Activated CD8-positive, alpha-beta memory T cell treated with anti-CD3 and anti-CD28 coated beads, Interleukin-2, amount 50 U/mL, for 4 hours (primary cell): ENCODE measurements at places on chromosomes 12 and 14.
A peak's percentile ranks its signal among the peaks of the same experiment; 100 is the strongest.

DNA sequence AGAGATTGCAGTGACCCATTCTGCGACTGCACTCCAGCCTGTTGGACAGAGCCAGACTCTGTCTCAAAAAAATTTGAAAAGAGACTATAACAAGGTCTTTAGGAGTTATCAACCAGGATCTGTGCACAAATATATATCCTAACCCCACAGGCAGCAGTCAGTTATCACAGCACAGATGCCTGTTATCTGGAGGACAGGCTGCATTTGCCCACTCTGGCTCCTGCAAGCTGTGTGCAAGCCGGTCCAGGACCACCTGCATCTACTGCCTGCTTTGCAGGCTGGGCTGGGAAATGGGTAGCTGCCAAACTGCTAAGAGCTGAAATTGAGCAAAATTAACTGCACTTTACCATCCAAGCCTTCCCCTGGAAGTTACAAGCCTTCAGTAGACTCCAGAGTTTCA, 21.4 kb upstream of the RCOR1 start:
- DNase-seq, result no peak

GRCh38 chr12:5593086-5593485, 161.2 kb downstream of the NTF3 start:
- DNase-seq, result no peak

DNA sequence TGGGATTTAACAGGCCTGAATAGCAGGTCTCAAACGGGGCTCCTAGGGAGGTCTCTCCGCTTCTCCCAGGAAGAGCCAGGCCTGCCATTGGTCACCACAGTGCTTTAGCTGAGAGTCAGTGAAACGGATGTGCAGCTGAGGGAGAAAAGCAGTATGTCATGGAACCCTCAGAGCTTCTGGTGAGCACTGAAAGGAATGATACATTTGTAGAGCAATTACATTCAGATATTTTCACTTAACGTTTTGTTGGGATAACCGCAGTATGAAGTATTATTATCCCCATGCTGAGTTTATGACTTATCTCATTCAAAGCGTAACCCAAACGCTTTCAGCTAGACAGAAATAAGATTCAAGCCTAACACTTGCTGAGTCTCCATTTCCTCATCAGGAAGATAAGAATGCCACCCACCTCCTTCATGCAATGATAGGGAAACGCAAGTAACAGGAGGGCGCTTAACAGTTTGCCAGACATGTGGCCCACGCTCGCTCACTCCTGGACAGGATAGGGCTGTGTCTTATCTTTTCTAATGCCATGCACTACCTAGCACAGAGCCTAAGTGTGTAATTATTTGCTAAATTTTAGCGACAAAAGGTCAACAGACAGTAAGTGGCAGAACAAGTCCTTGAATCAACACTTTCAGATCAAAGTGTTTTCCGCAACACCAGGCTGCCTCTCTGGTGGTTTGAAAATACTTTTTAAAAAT, 28.2 kb downstream of the DAD1 start:
- DNase-seq, result no peak

DNA sequence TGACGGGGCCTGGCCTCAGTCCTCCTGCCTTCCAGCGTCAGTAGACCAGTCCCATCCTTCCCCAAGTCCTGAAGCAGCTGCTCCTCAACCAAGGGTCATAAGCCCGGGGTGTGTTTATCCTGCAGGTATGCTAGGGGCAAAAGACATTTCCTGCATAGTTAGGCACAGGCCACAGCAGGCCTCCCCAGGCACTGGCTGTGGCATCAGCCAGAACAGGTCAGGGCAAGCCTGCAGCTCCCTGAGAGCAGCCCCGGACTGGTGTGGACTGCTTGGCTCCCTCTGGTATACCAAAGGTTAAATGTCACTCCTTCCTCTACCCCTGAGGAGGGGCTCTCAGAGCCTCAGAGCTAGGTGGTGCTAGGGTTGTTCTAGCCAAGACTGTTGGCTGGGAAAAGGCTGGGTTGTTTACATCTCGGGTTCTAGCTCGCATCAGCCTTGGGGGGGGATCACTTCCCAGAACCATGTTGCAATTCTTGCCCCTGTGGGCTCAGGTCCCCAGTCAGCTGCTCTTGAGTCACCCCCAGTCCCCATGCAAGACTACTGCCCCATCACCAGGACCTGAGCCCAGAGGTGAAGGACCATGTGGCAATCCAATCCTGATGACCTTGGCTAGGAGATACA, 2.9 kb downstream of the MMP14 start:
- no peak for DNase-seq

DNA sequence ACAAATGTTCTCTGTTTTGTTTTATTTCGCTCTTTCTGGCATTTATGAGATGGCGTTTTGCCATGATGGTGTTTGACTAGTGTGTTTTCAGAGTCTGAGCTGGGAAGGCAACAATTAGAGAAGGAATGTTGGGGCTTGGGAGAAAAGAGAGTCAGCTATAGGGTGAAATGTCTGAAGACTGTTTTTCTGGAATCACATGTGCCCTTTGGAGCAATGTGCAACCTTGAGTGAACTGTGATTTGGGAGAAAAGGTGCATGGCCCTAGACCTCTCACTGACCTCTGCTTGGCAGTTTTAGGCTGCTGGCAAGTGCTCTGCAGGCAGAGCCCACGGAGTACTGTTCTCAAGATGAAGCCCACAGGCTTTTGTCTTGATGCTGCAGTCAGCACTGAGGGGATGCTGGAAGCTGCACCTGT, 379.9 kb upstream of the PDE3A start:
- DNase-seq, result no peak

DNA sequence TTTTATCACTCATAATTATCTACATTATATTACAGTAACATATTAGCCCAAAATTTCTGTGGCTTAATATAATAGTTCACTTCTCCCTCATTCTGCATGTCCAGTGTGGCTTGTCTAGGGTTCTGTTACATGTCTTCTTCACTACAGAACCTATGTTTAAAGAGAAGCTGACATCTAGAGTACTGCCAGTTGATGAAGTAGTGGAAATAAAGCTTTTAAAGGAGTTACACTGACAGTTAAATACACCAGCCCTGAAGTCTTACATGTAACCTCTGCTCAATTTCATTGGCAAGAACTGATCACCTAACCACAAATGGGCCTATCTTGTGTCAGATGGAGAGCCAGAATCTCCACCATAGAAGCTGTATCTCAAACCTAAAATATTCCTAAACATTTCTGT, 32.9 kb downstream of the RPS6KA5 start:
- DNase-seq, result no peak

GRCh38 chr12:101302741-101303140, 22.8 kb downstream of the UTP20 start:
- no peak for DNase-seq

DNA sequence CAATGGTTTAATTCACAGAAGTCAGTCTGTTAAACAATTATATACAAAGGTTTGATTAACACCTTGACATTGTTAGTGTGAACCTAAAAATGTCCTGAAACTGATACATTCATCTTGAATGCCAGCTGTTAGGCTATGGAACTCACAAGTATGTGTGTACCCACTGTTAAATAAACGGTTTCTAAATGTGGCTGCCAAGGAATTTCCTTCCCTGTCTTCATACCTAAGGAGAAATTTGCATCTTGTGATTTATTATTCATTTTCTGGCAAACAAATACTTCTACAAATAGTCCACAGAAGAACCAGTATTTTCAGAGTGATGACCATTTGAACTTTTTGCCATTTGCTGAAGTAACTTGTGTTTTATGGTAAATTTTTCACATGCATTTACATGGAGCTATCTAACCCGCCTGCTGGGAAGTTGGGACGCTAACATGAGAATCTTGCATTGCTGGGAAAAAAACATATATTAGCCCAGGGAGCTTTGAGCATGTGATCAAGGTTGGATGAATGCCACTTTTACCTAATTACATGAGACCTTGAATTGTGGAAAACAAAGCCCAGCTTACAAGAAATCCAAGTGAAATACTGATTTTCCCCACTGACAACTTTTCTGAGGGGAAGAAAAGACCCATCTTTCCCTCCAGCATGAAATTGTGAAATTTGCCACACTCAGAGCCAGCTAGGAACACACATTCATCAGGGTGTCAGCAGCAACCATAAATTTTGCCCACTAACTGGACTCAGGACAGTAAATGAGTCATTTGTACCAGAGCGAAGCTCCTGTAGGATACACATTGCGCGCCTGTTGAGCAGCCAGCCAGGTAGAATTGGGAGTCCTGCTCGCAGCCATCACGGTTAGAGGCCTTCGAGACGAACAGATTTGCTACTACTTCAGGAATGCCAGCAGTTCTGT, 118.0 kb downstream of the KICS2 start:
- no peak for DNase-seq

DNA sequence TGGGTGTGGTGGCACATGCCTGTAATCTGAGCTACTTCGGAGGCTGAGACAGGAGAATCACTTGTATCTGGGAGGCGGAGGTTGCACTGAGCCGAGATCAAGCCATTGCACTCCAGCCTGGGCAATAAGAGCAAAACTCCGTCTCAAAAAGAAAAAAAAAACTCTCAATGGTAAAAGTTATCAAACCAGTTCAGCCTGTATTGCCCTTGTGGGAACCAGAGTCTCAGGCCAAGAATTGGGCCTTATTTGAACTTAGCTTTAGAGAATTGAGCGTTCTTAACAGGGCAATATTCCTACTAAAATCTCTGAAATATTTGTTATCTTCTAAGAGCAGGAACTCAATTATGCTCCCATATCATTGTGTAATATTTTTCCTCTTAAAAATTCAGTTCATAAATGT, 7.7 kb upstream of the MDM2 start:
- DNase-seq, result no peak

- DNase-seq, result no peak
Observed at GRCh38 chr14:65745396-65746190, 333.1 kb downstream of the FUT8 start.

- no peak for DNase-seq
Observed at GRCh38 chr14:53807542-53807941, 149.1 kb downstream of the BMP4 start.

DNA sequence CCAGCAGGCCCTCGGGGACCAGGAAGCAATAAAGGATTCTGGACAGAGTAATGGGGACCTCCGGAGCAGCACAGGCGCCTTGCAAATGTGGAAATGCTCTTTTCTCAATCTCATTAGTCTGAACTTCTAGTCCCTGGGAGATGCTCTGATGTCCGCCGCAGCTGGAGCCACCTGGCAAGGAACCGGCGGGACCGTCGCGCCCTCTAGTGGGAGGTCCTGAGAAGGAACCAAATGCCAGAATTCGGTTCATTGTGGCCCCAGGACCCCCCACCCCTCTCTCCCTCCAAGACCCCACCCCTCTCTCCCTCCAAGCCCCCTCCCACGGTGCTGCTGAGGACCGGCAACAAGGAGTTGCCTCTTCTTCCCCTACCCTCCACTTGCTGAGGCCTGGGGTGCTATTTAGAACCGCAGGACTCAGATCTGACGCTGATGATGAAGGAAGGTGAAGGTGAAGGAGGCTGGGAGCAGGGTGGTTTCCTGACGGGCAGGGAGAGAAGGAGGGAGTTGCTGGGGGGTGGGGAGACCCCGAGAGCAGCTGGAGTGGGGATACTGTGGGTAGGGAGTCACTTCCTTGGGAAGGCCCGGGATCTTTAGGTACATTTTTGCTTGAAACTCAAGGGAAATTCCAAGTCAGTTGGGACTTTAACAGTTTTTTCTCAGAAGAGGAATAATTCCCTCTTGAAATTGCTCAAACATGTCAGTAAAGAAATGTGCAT, 42.5 kb downstream of the SMIM41 start:
- peak; percentile 63 for DNase-seq

GRCh38 chr12:77062846-77063461, 2.4 kb downstream of the E2F7 start:
- DNase-seq, result no peak

GRCh38 chr12:110658878-110659277, 30.0 kb downstream of the HVCN1 start:
- no peak for DNase-seq

- DNase-seq, result no peak
Observed at GRCh38 chr12:78241446-78241845, 410.8 kb downstream of the NAV3 start.

DNA sequence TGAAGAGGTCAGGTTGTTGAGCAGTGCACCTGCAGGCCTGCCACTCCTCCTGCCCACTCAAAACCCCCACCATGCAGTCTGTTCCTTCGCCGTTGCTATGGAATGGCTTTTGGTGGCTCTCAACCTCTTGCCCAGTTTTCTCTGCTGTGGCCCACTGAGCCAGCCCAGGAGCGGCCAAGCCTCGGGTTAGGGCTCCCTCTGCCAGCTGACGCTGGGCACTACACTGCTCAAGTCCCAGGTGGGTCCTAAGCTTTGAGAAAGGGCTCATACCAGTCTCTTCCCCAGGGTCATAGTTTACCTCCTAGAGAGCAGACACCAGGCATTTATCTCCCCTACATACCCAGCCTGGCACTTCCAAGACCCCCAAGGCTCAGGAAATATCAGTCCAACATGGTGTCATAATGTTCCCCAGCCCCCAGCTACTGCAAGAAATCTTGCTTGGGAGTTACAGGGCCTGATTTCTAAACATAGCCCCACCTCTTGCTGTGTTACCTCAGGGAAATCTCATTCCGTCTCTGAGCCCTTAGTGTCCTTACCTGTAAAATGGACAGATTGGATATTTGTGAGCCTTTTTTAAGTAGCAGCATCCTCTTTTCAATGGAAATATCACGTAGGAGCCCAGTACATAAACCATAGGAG, 59.4 kb downstream of the TSPAN11 start:
- DNase-seq, result no peak

GRCh38 chr12:5909560-5909959, 35.5 kb downstream of the ANO2 start:
- DNase-seq, result no peak

GRCh38 chr14:61525293-61526011, 169.9 kb upstream of the HIF1A start:
- peak; percentile 55 for DNase-seq

GRCh38 chr14:54366736-54367735, 29.8 kb upstream of the CDKN3 start:
- peak; percentile 16 for DNase-seq

- no peak for DNase-seq
Observed at GRCh38 chr14:86527312-86527711, 997.4 kb downstream of the FLRT2 start.

DNA sequence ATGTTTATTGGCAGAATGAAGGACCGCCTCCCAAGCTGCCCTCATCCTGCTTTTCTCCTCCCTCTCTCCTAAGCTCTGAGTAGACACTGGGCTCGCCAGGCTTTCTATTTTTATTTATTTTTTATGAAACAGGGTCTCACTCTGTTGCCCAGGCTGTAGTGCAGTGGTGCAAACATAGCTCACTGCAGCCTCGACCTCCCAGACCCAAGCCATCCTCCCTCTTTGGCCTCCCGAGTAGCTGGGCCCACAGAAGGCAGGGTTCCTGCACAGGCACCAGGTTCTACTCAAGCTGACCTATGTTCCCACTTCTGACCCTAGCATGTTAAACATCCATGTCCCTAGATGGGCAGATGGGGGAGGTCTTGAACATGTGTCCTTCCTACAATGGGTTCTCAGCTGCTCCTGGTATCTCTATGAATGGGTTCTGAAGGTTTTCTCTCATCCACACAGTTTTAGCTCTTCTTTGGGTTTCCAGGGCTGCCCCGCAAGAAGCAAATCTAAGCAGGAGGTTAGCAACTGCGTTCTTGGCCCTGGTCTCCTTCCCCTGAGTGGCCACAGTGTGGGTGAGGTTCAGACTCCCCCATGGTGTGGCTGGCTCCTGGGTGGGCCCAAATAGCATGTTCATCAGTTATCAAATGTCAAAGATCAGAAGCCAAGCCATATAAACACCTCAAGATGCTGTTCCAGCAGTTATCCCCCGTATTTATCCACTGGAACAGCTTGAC, 167.3 kb downstream of the ZFP36L1 start:
- no peak for DNase-seq
